NCI-H2081 treated with DMSO at 0.1 percent for 48 hours (cell line): ENCODE measurements at places on chromosomes 3 and 15.

- no peak for DNase-seq
Measured at GRCh38 chr3:96712792-96713191, 101.6 kb upstream of the EPHA6 start.

DNA sequence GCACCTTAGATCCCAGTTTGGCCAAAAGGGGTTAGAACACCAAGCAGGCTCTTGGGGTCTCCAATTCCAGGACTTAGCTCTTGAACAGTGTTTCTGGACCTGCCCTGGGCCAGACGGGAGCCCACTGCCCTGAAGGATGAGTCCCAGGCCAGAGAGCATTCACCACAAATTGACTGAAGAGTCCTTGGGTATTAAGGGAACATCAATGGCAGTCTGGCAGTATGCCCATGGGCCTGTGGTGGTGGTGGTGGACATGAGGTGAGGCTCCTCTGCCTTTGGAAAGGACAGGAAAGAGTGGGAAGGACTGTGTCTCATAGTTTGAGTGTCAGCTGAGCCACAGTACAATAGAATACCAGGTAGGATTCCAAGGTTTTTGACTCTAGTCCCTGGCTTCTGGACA lies 960.0 kb downstream of the DIPK2A start:
- DNase-seq: no peak

DNA sequence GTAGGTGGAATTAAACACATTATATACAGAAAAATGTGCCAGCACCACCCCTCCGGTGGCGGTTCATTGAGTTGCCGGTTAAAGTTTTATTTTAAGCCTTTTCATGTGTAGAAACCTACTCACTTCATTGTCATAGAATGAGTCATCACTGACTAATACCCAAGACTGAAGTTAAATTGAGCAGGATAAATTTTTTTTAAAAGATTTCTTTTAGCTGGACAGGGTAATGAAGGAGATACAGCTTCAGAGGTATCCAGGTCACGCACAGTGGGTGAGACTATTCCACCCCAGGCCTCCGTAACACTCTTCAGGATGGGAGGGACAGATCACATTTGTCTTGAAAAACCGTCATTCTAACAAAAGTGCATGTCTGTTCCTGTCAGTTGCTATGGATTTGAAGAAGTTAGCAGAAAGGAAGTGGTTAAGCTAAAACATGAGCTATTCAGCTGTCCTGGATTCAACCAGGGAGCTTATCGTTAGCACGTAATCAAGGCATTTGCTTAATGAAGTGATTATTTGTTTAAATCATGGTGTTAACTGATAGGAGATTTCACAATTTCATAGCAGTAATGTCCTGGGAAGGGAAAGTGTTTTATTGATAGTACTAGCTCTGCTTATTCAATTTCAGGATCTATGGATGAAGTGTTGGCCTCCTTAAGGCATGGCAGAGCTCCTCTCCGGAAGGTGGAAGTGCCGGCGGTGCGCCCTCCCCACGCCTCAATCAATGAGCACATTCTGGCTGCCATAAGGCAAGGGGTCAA lies 23.4 kb downstream of the WHAMM start:
- no peak for DNase-seq

DNA sequence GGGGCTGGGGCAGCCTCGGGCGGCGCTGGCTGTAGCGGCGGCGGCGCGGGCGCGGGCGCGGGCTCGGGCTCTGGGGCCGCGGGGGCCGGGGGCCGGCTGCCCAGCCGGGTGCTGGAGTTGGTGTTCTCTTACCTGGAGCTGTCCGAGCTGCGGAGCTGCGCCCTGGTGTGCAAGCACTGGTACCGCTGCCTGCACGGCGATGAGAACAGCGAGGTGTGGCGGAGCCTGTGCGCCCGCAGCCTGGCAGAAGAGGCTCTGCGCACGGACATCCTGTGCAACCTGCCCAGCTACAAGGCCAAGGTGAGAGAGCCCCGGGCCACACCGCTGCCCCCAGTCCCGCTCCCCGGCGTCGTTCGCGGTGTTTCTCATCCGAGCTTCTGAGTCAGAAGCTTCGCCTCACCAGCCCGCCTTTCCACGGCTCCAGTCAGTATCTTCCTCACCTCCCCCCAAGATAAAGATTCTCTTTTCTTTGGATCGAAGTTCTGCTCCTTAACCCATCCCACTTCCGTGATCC lies 600 bp downstream of the FBXO45 start:
- DNase-seq: no peak

GRCh38 chr3:138381413-138381901 lies 33.1 kb downstream of the MRAS start:
- DNase-seq: no peak

DNA sequence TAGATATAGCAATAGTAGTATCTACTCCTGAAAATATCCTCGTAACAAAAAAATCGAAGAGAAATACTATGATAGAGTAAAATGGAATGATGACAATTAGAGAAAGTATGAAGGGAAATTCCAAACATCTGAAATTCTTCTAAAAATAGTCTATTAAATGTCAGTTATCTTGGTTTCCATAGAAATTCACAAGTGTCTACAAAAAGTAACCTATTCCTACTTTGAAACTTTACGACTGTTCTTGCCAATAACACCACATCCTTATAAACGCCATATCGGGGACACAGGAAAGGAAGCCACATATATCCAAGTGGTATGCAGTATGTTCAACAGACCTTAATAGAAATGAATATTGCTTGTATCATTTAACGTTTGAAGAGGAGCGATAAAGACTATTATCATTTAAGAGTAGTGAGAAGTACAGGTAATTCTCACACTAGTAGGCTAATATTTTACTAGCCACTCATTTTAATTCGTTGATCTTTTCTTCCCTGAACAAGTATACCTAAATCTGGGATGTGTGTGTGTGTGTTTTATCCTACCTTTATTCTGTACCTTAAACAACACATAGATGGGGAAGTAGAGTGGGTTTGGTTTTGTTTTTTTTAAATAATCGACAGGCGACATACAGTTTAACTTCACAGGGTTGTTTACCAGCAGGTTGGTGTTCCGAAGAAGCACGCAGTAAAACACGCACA lies 1.2 kb downstream of the GPR176 start:
- DNase-seq: no peak

DNA sequence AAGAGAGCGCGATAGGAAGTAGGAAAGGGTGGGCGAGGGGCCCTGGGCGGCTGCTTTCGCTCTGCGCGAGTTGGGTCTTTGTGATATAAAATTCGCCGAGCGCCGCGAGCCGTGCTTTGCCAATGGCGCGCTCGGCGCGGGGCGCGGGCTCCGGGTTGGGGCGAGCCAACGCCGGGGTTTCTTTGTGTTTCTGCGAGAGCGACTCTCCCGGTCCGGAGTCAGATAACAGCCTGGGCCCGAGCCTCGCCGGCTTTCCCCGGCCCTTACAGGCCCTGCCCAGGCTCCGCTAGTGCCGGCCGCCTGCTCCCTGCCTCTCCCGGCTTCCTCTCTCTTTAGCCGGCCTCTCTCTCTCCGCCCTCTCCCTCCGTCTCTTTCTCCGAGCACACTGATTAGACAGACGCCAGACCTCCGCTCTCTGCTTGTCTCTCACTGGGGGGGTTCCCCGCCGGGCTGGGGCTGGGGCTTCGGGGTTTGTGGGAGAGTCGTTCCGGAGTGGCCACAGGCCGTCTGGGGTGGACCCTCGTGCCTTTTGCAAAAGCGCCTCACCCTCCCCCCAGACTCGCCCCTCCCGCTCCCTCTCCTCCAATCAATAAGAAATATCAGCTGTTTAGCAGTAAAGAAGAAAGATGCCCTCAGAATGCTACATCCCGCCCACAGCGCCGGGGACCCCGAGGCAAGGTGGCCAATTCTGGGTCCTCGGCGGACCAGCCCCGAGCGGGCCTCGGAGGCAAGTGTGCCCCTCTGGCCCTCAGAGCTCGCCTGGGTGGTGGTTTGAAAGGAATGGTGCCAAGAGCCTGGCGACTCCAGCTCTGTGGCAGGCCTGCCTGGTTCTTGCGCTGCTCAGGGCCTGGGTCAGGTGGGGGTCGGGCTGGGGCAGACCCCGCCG lies 2.9 kb downstream of the NR2F2 start:
- no peak for DNase-seq

- DNase-seq: no peak
Measured at GRCh38 chr3:186909078-186909853, 21.1 kb upstream of the ST6GAL1 start.

DNA sequence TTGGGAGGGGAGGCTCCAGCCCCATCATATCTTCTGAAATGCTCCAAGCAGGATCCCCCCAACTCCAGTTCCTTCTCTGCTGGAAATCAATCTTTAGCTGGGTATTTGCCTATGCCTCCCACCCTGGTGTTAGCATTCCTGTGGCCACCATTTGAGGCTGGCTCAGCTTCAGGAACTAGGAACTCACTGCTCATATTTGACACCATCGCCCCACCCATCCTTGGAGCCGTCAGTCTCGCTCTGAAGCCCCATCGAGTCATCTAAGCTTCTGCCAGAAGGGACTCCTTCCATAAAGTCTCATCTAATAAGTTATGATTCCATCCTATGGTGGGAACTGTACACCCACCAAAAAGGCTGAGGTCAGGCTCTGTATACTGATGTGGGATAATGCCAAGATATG lies 26.4 kb downstream of the PRKCD start:
- DNase-seq: no peak

GRCh38 chr3:195221015-195221853 lies 49.7 kb downstream of the XXYLT1 start:
- no peak for DNase-seq

DNA sequence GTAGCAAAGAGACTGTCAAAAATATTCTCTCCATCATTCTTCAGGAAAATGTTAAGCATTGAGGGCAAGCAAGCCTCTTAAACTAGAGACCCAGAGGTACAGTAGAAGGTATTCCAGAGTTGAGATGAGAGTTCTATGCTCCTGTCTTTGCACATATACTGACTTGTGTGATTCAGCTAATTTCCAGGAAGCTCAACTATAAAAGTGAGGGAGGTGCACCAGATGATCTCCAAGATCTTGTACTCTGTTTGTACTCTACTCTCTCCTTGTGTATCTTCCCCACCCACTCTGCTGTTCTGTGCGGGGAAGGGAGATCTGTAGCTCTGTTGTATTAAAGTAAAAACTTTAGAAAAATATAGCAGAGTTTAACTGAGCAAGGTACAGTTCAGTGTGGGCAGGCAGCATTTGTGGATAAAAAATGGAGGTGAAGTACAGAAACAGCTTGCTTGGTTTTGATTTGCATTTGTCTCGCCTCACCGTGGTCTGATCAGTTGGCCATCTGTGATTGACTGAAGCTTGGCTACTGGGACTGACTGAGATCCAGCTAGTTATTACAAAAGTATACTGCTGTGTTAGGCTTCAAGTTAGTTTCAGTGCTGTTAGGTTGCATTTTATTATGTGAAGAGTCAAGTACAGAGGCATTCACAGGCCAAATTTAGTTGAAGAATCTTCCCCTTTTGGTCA lies 463.1 kb upstream of the GOLIM4 start:
- DNase-seq: no peak

DNA sequence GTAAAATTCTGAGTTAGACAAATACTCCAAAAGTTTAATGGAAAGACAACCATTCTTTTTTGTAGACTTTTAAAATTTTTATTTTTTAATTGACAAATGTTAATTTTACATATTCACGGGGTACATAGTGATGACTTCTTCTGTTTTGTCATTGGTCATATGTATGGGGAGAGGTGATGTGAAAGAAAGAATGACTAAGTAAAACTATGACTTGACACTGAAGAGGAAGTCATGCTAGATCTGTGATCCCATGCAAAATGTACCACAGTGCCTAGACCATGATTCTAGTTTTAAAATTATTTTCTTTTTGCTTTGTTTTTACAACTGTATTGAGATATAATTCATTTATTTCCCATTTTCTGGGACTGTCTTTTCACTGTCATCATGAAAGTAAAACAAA lies 281.6 kb downstream of the MBNL1 start:
- DNase-seq: no peak

DNA sequence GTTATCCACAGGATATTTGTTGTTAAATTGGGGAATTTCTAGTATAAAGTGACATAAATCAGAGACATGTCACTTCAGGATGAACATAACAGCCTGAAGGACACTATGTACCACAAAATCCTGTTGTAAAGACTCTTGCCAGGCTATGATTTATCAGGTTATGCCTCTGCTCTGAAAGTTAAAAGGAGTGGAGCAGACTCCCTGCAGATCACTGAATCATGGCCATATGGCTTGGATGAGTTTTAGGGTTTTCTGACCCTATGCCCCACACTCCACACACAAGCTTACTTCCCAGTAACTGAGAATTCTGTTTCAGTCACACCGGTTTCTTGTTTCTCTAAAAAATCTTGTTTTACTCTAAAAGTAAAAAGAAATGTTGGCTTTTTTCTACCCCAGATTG lies 869.4 kb downstream of the NAALADL2 start:
- DNase-seq: no peak

DNA sequence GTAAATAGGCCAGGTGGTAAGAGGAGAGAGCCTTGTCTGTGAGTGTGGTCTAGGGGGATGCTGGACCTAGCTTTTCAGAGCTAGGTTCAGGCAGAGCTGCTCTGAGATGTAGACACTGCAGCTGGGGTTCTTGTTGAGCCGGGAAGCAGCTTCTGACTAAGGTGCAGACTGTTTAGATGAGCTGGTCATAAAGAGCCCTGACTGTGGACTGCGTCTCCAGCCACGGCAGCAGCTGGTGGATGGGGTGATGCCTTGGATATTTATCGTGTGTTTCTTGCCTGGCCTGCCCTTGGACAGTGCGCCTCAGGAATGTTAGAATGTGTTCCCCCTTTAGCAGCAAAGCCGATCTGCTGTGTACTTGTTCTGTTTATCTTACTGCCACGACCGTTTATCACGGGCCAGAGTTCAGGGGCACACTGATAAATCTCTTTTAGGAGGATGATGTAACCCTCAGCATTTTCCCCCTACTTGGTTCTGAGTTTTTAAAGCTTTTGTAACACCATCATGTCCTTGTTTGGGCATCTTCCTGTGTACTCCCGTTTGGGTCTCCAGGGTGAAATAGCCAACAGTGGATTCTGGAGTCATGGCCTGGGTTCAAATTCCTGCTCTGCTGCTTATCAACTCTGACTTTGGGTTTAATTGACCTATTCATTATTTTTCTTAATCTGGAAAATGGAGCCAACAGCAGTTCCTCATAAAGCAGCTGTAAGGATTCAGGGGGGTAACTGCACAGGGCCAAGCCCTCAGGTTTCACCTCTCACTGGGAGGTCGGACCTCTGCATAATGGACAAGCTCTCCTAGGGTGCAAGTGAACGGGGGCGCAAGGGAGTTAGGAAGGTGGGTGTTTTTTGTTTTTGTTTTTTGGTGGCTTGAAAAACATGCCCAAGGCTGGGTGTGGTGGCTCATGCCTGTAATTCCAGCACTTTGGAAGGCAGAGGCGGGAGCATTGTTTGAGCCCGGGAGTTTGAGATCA lies 51.4 kb downstream of the FLNB start:
- no peak for DNase-seq

DNA sequence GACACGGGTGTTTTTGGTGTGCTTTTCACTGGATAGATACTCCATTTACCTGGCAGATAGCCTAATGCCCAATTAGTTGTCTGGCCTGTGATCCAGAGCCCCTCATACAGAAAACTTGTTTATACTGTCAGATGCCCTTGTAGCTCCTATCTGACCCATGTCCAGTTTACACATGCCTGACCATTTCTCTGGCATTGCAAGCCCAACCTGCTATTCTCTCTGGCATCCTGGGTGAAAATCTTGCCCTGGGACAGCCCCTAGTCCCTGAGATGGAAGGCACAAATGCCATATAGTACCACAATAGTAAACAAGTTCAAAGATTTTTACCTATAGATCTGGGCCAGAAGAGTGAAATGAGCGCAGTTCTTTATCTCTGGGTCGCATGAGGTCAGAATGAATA lies 212.6 kb downstream of the ZBBX start:
- no peak for DNase-seq
